Retina (tissue), 1 donor: ENCODE measurements at places on chromosomes 11 and 22.
A peak's percentile ranks its signal among the peaks of the same experiment; 100 is the strongest.

DNA sequence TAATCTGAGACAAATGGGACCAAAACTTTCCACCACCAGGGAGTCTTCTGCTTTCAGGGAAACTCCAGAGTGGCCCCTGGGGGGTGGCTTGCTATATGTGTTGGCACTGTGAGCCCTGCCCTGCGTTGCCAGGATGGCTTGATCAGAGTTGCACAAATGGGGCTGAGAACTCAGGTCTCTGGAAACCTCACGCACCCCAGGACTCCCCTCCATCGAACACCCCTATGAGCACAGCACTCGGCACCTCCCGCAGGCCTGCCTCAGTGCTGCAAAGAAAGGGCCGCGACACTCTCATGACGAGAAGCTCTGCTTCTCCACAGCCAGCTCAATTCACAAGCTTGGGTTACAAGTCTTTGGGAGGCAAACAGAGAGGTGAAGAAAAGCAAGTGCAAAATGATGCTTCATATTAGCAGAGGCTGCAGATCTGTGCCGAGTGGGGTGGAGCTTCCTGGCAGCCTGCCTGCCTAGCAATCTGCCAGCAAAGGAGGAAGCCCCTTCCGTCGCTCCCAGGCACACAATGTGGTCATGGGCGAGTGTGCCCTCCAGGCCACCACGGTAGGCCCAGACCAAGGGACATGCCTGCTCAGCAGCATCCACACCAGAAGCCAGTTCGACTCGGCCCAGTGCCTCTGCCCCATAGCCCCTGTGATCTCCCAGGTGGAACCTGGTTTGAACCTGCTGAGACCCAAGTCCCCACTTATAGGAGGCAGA, 55.7 kb downstream of the MYH9 start:
- DNase-seq = no peak

DNA sequence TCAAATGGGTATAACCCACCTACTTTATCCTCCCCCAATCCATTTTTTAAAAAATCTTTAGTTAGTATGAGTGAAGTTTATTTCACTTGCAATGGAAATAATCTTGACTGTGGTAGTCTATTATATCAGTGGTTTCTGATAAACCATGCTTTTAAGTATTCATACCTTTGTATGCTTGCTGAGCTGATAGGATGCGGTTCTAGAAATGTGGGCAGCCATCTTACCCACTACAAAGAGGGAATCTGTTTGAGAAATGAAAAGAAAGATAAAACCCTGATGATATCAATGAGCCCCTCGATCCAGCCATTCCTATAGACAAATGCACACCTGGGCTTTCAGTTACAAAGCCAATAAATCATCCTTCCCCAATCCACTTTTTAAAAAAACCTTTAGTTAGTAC, 13.8 kb upstream of the PVALB start:
- no peak for DNase-seq

- no peak for DNase-seq
Observed at GRCh38 chr22:18056807-18057474, 20.8 kb upstream of the PEX26 start.

DNA sequence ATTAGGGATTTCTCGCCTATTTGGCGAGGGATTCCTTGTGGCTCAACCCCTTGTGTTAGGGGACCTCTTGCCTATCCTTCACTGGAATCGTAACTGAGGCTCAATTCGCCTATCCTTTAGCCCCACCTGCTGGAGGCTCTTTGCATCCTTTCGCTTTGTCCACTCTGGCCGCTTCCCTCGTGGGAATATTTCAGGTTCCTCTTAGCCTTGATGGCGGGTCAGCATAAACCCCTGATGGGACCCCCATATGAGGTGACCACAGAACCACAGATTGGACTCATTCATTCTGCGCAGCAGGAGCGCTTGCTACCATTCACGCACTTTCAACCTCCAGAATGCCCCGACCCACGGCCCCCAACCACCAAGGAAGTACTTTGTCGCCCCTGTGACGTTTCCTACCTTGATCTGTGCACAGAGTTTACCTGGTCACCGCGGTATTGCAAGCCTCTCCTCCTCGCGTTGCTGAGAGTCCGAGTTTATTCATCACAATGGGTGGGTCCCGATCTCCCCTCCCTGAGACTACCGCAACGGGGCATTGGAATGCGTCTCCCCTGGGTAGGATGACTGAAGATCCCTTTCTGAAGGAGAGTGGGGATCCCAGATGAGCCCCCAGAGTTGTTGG, at the start of gene OR52N2:
Gene OR52N2 (plus strand): TSS at position 425 of the 622 bp plus-strand sequence. CDS start 11,412 bp downstream, outside the sequence.
- peak; percentile 82 for DNase-seq

- no peak for DNase-seq
Observed at GRCh38 chr11:62933750-62934495, 12.8 kb upstream of the CHRM1 start.

DNA sequence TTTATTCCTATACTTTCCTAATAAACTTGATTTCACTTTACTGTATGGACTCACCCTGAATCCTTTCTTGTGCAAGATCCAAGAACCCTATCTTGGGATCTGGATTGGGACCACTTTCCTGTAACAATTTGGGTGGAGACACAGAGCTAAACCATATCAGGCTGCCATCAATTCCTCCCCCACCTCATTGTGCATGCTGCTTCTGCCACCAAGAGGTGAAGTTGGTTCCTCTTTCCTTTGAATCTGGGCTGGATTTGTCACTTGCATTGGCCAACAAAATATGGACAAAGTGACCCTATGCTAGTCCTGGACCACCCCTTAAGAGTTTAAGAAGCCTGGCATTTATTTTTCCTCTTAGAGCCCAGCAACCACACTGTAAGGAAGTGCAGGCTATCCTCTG, 39.4 kb upstream of the CEP295 start:
- DNase-seq = no peak

- no peak for DNase-seq
Observed at GRCh38 chr11:133104009-133104744, 428.1 kb downstream of the OPCML start.

DNA sequence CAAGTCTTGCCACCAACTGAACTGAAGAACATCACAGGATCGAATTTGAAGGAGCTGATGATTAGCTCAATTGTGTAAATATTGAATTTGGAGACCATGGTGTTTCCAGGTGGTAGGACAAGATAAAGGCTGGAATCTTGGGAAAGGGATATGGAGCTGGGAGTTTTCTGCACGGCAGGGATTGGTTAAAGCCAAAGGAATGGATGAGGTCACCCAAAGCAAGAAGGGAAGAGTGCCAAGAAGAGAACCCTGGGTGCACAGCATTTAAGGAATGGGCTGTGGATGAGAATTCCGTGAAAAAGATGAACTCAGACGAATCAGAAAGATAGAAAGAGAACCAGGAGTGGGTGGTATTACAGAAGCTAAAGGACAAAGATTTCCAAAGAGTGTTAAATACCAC, 29.4 kb upstream of the RRAS2 start:
- no peak for DNase-seq
